Right atrium auricular region (tissue), 2 donors: ENCODE measurements at places on chromosomes 16 and 17.

GRCh38 chr16:9969580-9969979 is 212.6 kb downstream of the GRIN2A start:
- H3K36me3 ChIP-seq, result no peaks in the 10 kb centered on the region
- no peak overlapping the region for H3K27ac ChIP-seq
- no peak for DNase-seq
- H3K4me3 ChIP-seq, result no peak overlapping the region

DNA sequence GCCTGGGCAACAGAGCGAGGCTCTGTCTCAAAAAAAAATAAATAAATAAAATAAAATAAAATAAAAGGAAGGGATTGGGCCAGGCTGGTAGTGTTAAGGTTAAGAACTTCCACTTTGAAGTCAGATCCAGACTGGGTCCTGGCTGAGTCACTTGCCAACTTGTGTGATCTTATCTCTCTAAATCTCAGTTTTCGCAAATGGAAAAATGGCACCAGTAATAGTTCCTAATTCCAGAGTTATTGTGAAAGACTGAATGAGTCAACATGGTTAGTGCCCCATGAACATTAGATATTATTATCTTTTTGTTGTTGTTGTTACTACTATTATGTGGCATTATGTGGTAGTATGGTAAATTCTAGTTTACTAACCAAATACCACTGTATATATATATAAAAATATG is 188.0 kb upstream of the AXIN2 start:
- no peaks in the 10 kb centered on the region for H3K36me3 ChIP-seq
- no peaks in the 10 kb centered on the region for H3K27me3 ChIP-seq
- no peak overlapping the region for H3K27ac ChIP-seq
- DNase-seq, result no peak
- peaks cover 10% of the 10 kb centered on the region for H3K4me1 ChIP-seq

- H3K27ac ChIP-seq, result no peak overlapping the region
- H3K36me3 ChIP-seq, result no peaks in the 10 kb centered on the region
- H3K4me1 ChIP-seq, result peaks cover 15% of the 10 kb centered on the region
Observed at GRCh38 chr16:79287424-79287917, 313.1 kb downstream of the MAF start.

- no peaks in the 10 kb centered on the region for H3K4me1 ChIP-seq
- DNase-seq, result no peak
- H3K36me3 ChIP-seq, result peaks cover 14% of the 10 kb centered on the region
- no peaks in the 10 kb centered on the region for H3K27me3 ChIP-seq
- no peak overlapping the region for H3K27ac ChIP-seq
Observed at GRCh38 chr17:37240381-37240780, 135.4 kb upstream of the C17orf78 start.

- no peak overlapping the region for H3K27ac ChIP-seq
- H3K36me3 ChIP-seq, result no peaks in the 10 kb centered on the region
- H3K4me3 ChIP-seq, result no peak overlapping the region
- H3K27me3 ChIP-seq, result no peaks in the 10 kb centered on the region
Observed at GRCh38 chr16:78286065-78286464, 186.6 kb downstream of the WWOX start.

- H3K36me3 ChIP-seq, result no peaks in the 10 kb centered on the region
- H3K4me1 ChIP-seq, result no peaks in the 10 kb centered on the region
- H3K27ac ChIP-seq, result no peak overlapping the region
- H3K27me3 ChIP-seq, result no peaks in the 10 kb centered on the region
Observed at GRCh38 chr16:65353183-65353582, 231.3 kb upstream of the CDH11 start.

GRCh38 chr17:10380631-10381408 is 8.0 kb upstream of the MYH13 start:
- H3K36me3 ChIP-seq, result no peaks in the 10 kb centered on the region
- no peaks in the 10 kb centered on the region for H3K4me1 ChIP-seq

DNA sequence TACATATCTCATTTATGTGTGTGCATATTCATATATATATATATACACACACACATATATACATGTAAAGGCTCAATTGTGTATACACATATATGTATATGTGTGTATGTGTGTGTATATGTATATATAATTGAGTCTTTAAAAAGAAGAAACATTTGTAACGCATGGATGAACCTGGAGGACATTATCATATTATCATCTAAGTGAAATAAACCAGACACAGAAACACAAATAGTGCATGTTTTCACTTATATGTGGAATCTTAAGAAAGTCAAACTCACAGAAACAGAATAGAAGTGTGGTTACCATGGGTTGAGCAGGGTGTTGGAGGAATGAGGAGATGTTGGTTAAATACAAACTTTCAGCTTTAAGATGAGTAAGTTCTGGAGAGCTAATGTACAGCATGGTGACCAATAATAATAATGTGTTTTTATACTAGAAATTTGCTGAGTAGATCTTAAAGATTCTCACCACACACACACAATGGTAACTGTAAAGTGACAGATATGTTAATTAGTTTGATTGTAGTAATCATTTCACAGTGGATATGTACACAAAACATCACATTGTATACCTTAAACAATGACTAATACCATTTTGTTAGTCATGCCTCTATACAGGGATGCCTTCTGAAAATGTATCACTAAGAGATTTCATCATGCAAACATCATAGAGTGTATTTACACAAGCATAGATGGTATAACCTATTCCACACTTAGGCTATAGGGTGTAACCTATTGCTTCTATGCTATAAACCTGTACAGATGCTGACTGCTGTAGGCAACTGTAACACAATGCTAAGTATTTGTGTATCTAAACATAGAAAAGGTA is 132.6 kb upstream of the CACNG5 start:
- no peaks in the 10 kb centered on the region for H3K36me3 ChIP-seq
- H3K4me1 ChIP-seq, result no peaks in the 10 kb centered on the region
- DNase-seq, result no peak
- H3K27me3 ChIP-seq, result no peaks in the 10 kb centered on the region

GRCh38 chr16:81004646-81005353 is 1.9 kb downstream of the CMC2 start:
- no peak for DNase-seq
- peak overlapping the region; percentile 98 for H3K27ac ChIP-seq
- peaks cover 30% of the 10 kb centered on the region for H3K4me1 ChIP-seq
- no peaks in the 10 kb centered on the region for H3K27me3 ChIP-seq

DNA sequence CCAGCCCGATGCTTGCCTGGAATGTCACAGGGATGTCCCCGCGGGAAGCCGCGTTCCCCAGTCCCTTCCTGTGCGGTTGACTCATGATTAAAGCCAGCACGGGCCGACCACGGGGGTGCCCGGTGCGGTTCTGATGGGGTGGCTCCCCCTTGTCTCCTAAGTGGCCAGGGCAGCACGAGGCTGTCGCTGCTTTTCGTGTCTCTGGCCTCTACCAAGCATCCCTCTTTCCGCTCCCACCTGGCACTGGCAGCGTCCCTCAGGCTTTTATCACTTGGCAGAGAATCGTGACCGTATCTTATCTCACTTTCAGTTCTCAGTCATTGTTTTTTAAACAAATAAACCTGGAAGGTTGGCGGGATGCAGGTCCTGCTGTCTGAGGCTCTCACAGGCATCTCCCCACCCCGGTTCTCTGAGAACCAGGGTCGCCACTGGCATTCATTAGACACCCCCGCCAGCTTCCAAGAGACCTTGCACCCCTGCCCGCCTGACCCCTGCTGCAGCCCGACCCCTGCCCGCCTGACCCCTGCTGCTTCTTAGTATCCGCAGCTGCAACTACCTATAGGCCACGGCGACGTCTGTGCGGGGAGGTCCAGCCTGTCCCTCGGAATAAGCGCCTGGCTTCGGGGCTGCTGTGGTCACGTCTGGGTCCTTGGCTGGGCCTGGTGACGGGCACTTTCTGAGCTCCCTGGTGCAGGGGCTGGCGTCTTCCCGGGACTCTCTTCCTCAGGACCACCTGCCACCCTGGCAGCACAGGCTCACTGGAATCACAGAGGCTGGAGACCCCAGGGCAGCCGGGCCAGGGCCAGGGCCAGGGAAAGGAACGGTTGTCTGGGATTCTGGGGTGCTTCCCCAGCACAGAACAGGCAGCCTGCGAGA is 7.5 kb downstream of the C1QTNF8 start:
- DNase-seq, result no peak
- H3K36me3 ChIP-seq, result no peaks in the 10 kb centered on the region
- no peaks in the 10 kb centered on the region for H3K4me1 ChIP-seq
- H3K4me3 ChIP-seq, result no peak overlapping the region

DNA sequence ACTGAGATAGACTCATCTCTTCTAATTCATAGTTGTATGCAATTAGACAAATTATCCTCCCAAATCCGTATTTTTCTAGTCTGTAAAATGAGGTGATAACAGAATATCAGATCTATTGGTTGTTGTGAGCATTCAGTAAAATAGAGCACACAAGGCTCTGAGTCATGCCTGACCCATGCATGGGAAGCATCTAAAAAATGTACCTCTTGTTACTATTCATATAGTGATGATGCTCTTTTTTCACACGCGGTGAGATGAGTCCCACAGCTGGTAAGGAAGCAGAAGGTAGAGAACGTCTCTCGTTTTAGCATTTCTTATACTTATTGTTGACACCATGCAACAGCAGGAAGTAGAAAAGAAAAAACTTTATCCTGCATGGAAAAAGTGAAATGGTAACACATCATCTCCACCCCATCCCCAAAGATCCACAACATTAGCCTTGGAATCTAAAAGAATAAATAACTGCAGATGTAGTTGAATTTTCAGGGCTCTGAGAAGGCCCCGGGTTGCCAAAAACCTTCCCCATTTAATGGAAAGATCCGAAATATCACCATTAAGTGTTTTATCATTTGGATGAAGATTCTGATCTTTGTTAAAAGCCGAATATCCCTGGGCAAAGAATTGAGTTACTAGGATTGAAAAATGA is 215.6 kb downstream of the TMEM114 start:
- H3K4me3 ChIP-seq, result no peak overlapping the region
- H3K36me3 ChIP-seq, result no peaks in the 10 kb centered on the region
- no peaks in the 10 kb centered on the region for H3K4me1 ChIP-seq

GRCh38 chr17:19945009-19945626 is 32.5 kb downstream of the AKAP10 start:
- no peaks in the 10 kb centered on the region for H3K27me3 ChIP-seq
- H3K36me3 ChIP-seq, result peaks cover 28% of the 10 kb centered on the region
- H3K27ac ChIP-seq, result no peak overlapping the region
- H3K4me3 ChIP-seq, result no peak overlapping the region
- no peak for DNase-seq
- H3K4me1 ChIP-seq, result no peaks in the 10 kb centered on the region

GRCh38 chr17:3598078-3598477 is 11.1 kb downstream of the TRPV1 start:
- no peak overlapping the region for H3K27ac ChIP-seq
- no peaks in the 10 kb centered on the region for H3K27me3 ChIP-seq
- H3K4me1 ChIP-seq, result peaks cover 6% of the 10 kb centered on the region
- H3K4me3 ChIP-seq, result no peak overlapping the region
- DNase-seq, result no peak
- H3K36me3 ChIP-seq, result no peaks in the 10 kb centered on the region

- no peaks in the 10 kb centered on the region for H3K36me3 ChIP-seq
- no peaks in the 10 kb centered on the region for H3K4me1 ChIP-seq
- no peaks in the 10 kb centered on the region for H3K27me3 ChIP-seq
- no peak overlapping the region for H3K27ac ChIP-seq
- no peak for DNase-seq
Observed at GRCh38 chr17:72134608-72135394, 14.0 kb downstream of the SOX9 start.

- H3K4me1 ChIP-seq, result no peaks in the 10 kb centered on the region
- H3K27me3 ChIP-seq, result no peaks in the 10 kb centered on the region
- H3K27ac ChIP-seq, result no peak overlapping the region
- no peaks in the 10 kb centered on the region for H3K36me3 ChIP-seq
- H3K4me3 ChIP-seq, result no peak overlapping the region
Observed at GRCh38 chr17:34610039-34610438, 30.7 kb downstream of the TMEM132E start.

GRCh38 chr16:82805866-82806265 is 179.1 kb downstream of the CDH13 start:
- no peak overlapping the region for H3K27ac ChIP-seq
- no peak overlapping the region for H3K4me3 ChIP-seq
- H3K4me1 ChIP-seq, result no peaks in the 10 kb centered on the region
- H3K36me3 ChIP-seq, result no peaks in the 10 kb centered on the region

DNA sequence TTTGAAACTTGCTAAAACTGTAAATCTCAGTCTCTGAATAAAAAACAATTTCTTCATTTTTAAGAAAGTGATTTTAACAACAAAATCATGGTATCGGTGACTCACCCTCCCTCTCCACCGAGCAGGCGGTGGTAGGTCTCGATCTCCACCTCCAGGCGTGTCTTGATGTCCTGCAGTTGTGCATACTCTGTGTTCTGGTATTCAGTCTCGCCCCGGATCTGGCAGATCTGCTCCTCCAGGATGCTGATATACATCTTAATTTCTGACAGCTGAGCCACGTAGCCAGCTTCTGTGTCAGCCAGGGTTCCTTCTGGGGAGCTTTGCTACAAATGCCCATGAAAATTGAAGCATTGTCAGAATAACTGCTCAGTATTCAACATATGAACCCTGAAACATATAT is 15.4 kb upstream of the KRT24 start:
- H3K27me3 ChIP-seq, result no peaks in the 10 kb centered on the region
- H3K4me3 ChIP-seq, result no peak overlapping the region
- no peak overlapping the region for H3K27ac ChIP-seq
- no peak for DNase-seq
- no peaks in the 10 kb centered on the region for H3K36me3 ChIP-seq

- H3K27me3 ChIP-seq, result no peaks in the 10 kb centered on the region
- H3K36me3 ChIP-seq, result no peaks in the 10 kb centered on the region
- no peak for DNase-seq
Observed at GRCh38 chr16:67430977-67431774, at the start of gene HSD11B2. HSD11B2 (plus strand) TSS chr16:67431121; CDS start chr16:67431249, 128 bp downstream.

DNA sequence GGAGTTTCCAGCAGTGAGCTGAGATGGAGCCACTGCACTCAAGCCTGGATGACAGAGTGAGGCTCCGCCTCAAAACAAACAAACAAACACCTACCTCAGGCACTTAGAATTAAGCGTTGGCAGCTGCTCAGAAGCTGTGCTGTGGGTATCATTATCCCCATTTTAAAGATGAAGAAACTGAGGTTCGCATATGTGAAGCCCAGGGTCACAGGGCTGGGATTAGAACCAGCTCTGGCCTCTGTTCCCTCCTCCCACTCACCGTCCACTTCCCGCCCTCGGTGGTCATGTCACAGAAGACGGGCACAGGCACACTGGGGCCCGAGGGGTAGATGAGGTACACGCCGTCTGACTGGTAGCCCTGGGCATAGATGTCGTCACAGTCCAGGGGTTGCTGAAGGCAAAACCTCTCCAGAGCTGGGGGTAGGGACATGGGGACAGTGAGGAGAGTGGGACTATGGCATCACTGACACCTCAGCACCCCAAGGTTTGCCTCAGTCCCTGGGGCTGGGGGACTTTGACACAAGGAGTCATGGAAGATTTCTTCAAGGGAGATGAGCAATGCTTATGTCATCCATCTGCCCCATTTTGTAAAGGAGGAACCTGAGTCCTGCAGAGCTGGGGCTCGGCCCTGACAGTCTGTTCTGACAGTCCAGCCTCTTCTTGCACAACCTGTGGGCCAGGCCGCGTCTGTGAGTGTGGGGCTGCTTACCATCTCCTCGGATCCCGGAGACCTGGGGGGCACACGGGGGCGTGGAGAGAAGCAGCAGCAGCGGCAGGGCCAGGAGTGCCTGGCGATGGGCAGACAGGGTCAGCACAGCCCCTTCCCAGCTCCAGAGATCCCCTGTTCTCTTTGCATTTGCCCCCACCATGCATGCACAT is 700 bp downstream of the MFAP4 start:
- peak overlapping the region; percentile 87 for H3K27ac ChIP-seq
- H3K4me3 ChIP-seq, result peak overlapping the region; percentile 46
- DNase-seq, result peak; percentile 93
- H3K27me3 ChIP-seq, result no peaks in the 10 kb centered on the region
- H3K36me3 ChIP-seq, result peaks cover 28% of the 10 kb centered on the region

GRCh38 chr16:10121491-10121890 is 60.7 kb downstream of the GRIN2A start:
- peaks cover 13% of the 10 kb centered on the region for H3K4me1 ChIP-seq
- no peak overlapping the region for H3K4me3 ChIP-seq
- H3K36me3 ChIP-seq, result no peaks in the 10 kb centered on the region
- H3K27ac ChIP-seq, result no peak overlapping the region
